ENCODE measurements at places on chromosomes 6 and 20.

- no peak for DNase-seq
These were observed 158.5 kb downstream of the SASH1 start for GRCh38 chr6:148501178-148501590.

DNA sequence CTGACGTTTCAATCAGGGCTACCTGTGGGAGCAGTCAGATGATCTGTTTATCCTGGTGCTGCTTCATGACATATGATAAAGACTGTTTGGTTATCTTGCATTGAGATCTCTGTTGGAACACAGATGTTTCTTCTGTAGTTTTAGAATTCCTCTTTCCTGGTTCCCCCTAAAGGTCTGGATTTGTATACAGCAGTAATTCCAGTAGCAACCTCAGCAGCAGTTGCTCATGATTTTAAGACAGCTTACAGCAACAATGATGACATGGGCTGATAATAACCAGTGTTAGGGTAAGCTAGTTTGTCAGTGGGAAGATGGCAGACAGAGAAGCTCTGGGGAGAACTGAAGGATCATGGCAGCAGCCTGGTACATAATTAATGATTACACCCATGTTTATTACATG is 439.4 kb downstream of the PHF3 start:
- no peak for DNase-seq

DNA sequence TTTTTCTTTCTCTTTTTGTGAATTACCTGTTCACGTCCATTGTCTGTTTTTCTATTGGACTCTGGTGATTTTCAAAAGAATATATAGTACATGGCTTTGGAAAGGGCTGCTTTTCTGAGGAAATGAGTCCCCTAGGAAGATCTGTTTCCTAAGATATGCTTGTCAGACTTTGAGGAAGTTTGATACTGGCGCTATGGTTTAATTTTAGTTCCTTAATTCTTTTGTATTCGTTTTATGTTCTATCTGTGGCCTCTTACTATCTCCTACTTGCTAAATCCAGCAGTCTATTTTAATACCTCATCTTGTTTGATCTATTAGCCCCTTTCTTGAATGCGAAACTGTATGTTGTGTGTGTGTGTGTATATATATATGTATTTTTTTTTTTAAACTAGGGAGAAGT is 101.9 kb downstream of the LIN28B start:
- DNase-seq: no peak

DNA sequence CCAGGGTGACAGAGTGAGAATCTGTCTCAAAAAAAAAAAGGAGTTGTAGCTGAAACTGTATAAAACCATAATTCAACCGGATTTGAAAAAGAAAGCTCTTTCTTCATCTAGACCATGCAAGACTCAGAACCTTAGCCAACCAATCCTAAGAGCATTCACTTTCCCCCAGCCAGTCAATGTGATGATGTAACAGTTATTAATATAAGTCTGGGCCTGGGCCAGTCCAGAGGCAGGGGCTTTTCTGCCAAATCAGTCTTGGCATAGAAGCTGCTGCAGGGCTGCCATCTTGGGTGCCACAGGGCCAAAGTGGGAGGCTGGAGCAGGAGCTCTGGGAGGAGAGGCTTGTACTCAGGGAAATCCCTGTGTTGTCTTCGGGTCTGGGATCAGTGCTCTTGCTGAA is 288.4 kb downstream of the CLIC5 start:
- no peak for DNase-seq

DNA sequence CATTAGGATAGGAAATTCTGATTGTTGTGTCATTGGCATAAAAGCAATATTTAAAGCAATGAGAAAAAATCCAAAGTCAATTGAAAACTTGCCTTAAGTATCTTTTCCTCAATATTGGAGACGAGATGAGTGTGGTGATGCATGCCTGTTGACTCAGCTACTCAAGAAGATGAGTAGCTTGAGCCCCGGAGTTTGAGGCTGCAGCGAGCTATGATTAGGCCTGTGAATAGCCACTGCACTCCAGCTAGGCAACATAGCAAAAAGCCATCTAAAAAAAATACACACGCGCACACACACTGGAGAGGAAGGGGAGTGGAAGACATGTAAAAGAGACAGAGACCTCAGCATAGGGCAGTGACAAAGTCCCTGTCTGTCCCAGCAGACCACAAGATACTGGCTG is 9.7 kb upstream of the MARCKS start:
- no peak for DNase-seq

DNA sequence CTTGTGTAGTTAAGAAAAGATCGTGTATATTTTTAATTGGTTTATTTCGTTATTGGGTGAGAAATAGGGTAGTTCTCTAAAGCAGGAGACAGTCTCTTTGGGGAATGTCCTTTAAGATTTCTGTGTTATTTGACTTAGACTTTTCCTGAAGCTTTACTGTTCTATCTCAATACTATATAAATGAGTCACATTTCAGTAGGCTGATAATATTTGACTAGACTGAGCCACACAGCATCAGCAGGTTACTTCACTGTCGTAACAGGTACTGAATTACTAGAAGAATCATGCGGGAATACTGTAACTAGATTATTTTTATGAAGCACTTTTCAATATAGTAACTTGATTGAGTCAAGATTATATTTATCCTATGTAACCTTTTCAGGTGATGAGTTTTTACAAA is 1.4 kb downstream of the SMAP1 start:
- no peak for DNase-seq

GRCh38 chr6:160327981-160328380 is 20.2 kb upstream of the SLC22A3 start:
- DNase-seq: no peak

GRCh38 chr20:10720565-10720964 is 46.8 kb upstream of the JAG1 start:
- DNase-seq: no peak

DNA sequence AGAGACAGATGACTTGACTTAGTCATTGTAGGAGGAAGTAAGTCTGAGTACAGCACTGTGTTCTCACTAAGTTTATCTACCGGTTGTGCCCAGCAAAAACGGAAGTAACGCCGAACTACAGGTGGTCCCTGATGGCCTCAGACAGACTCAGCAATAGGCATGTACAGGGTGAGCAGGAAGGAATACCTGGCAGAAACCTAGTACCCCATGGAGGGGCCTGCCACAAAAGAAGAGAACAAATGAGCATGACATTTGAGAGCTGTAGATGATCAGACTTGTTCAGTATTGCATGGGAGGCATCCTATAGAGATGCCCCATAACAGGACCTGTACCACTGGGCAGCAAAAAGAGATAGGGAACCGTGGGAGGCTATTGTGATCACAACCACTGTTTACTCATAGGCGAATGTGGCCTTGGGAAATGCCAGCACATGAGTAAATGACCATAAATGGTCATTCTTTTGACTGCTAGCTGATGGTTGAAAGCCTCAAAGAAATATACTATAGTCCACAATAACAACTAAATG is 106.4 kb upstream of the TAB2 start:
- DNase-seq: no peak

- DNase-seq: no peak
These were observed 164.1 kb upstream of the SALL4 start for GRCh38 chr20:51966296-51966971.

DNA sequence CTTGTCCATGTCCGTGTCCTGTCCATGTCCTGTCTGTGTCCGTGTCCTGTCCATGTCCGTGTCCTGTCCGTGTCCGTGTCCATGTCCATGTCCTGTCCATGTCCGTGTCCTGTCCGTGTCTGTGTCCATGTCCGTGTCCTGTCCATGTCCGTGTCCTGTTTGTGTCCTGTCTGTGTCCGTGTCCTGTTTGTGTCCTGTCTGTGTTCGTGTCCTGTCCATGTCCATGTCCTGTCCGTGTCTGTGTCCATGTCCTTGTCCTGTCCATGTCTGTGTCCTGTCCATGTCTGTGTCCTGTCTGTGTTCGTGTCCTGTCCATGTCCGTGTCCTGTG is 55.0 kb upstream of the BHLHE23 start:
- no peak for DNase-seq

GRCh38 chr6:163191704-163192537 is 222.6 kb upstream of the QKI start:
- DNase-seq: no peak

- no peak for DNase-seq
These were observed 415.6 kb upstream of the BTBD3 start for GRCh38 chr20:11502061-11502460.
